ENCODE measurements at places on chromosomes 3 and 15. TPM values are rescaled to one million over a fixed set of nuclear protein-coding genes. Genes with fewer than 3 reads are reported as not detected.
A peak's percentile ranks its signal among the peaks of the same experiment; 100 is the strongest.

Gene MST1R
- polyA plus RNA-seq: 2.5 TPM

Gene LYZL4
- not detected for polyA plus RNA-seq

Gene SUCNR1
- polyA plus RNA-seq: 0.08 TPM

DNA sequence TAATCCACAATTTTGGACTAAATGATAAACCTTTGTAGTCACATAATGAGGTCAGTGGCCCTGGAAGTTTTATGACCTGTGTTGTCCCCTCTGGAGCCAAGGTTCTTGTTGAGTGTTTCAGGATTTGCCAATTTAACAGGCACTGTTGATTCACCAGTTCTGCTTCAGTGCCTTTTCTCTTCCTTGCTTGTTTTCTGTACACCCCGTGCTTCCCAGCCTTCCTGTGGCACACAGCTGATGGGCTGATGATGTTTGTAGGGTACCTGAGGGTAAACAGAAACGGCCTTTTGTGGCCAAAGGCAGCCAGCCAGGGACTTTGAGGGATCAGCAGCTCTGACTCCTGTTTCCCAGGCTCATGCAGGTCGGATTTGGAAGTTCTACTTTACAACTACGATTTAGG is 13.3 kb downstream of the GYG1 start:
- peak; percentile 33 for DNase-seq

DNA sequence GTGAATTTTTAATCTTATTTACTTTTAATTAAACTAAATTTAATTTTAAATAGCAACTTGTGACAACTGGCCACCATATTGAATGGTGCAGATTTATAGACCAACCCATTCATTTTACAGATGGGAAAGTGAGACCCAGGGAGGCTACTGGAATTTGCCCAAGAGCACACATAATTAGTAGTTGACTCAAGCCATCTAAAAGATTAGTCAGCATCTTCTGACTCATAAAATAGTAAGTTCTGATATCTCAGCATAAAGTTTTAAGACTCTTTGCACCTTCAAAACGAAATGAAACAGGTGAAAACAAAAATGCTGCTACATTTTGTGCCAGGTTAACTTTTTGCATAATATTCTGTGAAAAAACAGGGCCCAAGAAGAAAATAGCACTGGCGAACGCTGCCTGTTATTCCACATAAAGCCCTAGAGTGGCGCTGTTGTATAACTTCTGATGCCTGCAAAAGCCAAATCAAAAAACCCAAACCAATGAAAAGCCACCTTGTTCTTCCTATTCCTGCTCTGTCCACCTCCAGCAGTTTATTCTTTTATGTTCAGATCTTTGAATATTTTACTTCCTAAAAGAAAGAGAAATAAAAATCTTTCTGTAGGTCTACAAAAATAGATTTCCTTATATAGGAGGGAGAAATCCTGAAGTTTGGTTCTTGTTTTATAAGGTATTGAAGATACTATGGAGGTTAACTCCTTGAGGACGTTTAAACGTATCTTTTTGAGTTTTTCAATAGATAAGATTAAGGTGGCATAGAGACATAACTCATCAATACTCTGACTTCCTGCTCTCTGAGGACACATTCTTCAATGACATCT is 62.8 kb downstream of the OTOL1 start:
- DNase-seq: peak; percentile 16

GRCh38 chr15:99052205-99052604 is 44.6 kb upstream of the PGPEP1L start:
- DNase-seq: no peak

GRCh38 chr15:76161153-76162035 is 101.6 kb downstream of the TMEM266 start:
- DNase-seq: peak; percentile 76

GRCh38 chr3:152026033-152026556 is 152.7 kb downstream of the SUCNR1 start:
- no peak for DNase-seq

Data from adrenal gland (tissue), 19 donors.